ENCODE measurements at places on chromosomes 5 and 9.

DNA sequence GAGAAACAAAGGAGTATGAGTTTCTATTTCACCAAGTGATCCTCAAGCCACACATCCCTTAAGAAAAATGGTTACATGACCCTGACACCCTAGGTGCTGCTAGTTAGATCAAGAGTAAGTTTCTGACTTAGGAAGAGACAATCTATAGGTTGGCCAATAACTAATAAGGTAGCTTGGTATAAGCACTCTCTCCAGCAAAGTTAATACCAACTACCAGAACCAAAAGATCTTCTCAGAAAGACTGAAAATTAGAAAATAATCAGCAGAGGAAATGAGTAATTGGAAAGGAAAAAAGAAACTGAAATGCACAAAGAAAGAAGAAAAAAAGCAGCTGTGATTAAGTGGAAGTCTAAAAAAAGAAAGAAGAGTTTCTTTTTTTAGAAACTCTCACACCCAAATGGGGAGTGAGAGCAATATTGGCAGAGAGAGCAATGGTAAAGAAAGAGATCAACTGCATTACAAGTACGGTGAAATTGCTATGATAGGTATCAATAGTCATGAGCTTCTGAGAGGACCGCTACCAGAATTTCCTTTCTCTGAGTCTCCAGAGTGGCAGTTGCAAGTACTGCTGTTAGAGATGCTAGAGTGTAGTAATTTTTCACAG, 195.5 kb downstream of the TMEM167A start:
- DNase-seq: peak; percentile 19

DNA sequence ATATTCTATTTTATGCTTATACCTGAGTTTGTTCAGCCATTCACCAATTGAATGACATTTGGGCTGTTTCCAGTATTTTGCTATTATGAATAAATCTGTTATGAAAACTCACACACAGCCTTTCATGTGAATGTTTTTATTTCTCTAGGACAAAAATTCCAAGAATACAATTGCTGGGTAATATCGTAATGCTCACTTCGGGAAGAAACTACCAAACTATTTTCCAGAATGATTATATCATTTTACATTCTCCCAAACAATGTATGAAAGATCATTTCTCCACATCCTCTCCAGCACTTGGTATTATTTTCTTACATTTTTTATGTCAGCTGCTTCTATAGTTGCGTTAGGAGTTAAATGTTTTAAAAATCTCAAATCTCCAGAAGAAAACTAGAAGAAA, 58.3 kb upstream of the LHFPL2 start:
- DNase-seq: no peak

GRCh38 chr5:21688655-21689054, 1164.5 kb downstream of the CDH12 start:
- no peak for DNase-seq

GRCh38 chr5:45113726-45114125, 305.0 kb downstream of the MRPS30 start:
- no peak for DNase-seq

- peak; percentile 5 for DNase-seq
These were observed 83.7 kb downstream of the ADAMTS2 start for GRCh38 chr5:179261301-179262125.

Data from activated CD4-positive, alpha-beta T cell treated with anti-CD3 and anti-CD28 coated beads, Interleukin-10, Interleukin-2, amounts not matched to agents 100 ng/mL and 50 ng/mL, durations not matched to agents 16 hours and 8 hours (primary cell).